Mesenchymal stem cell (in vitro differentiated cells and primary cell): ENCODE measurements at places on chromosomes 1 and 21.

DNA sequence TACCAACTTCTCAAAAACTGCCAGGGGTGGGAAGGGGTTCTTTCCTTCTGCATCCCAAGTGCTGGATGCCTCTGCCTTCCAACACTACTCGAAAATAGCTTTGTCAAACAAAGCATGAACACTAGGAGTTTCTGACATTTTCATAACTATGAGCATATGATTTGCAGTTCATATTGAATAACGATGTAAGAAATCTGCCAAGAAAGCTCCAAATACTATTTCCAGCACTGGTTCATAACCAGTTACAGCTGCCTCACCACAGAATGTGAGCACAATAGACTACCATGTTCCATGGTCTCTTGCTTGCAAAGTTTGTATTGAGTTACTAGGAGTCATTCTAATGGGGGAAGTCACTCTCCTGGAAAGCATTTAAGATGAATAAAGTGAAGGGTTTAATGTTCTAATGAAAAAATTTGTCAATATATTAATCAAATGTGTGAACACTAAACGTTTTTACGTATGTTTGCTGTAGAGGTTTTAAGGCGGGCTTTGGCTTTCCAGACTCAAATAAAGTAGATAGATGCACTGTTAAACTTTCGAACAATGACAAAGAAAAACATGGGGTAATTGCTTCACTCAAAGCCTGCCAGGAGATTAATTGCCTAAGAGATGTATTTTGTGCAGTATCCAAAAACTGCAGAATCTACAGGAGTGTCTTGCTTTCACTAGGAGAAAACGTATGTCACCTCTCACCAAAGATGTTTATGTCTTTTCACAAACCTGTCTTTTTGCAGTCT lies 78.6 kb upstream of the UBE2U start:
- no peaks in the 10 kb centered on the region for H3K27me3 ChIP-seq
- no peak overlapping the region for H3K27ac ChIP-seq
- H3K36me3 ChIP-seq, result no peaks in the 10 kb centered on the region
- no peak for DNase-seq

- no peak overlapping the region for H3K4me3 ChIP-seq
- H3K27ac ChIP-seq, result no peak overlapping the region
- DNase-seq, result no peak
- no peaks in the 10 kb centered on the region for H3K36me3 ChIP-seq
- H3K4me1 ChIP-seq, result no peaks in the 10 kb centered on the region
- no peaks in the 10 kb centered on the region for H3K27me3 ChIP-seq
Observed at GRCh38 chr1:216926720-216927510, 203.7 kb upstream of the ESRRG start.

GRCh38 chr1:215682232-215682631 lies 115.1 kb downstream of the KCTD3 start:
- H3K4me3 ChIP-seq, result no peak overlapping the region
- H3K4me1 ChIP-seq, result no peaks in the 10 kb centered on the region
- H3K27ac ChIP-seq, result no peak overlapping the region
- DNase-seq, result no peak
- no peaks in the 10 kb centered on the region for H3K27me3 ChIP-seq

- H3K36me3 ChIP-seq, result no peaks in the 10 kb centered on the region
- no peaks in the 10 kb centered on the region for H3K27me3 ChIP-seq
- H3K4me3 ChIP-seq, result no peak overlapping the region
- peak; percentile 76 for DNase-seq
Observed at GRCh38 chr1:21534674-21535378, 25.6 kb downstream of the ALPL start.
